Midbrain (tissue), 1 donor: ENCODE measurements at places on chromosomes 4 and X.

- DNase-seq = no peak
These were observed 125.8 kb downstream of the REPS2 start for GRCh38 chrX:17072301-17072700.

GRCh38 chr4:36385951-36386571, 104.6 kb downstream of the DTHD1 start:
- DNase-seq = no peak

- DNase-seq = no peak
These were observed 199.5 kb upstream of the ZCCHC13 start for GRCh38 chrX:74104356-74105015.

DNA sequence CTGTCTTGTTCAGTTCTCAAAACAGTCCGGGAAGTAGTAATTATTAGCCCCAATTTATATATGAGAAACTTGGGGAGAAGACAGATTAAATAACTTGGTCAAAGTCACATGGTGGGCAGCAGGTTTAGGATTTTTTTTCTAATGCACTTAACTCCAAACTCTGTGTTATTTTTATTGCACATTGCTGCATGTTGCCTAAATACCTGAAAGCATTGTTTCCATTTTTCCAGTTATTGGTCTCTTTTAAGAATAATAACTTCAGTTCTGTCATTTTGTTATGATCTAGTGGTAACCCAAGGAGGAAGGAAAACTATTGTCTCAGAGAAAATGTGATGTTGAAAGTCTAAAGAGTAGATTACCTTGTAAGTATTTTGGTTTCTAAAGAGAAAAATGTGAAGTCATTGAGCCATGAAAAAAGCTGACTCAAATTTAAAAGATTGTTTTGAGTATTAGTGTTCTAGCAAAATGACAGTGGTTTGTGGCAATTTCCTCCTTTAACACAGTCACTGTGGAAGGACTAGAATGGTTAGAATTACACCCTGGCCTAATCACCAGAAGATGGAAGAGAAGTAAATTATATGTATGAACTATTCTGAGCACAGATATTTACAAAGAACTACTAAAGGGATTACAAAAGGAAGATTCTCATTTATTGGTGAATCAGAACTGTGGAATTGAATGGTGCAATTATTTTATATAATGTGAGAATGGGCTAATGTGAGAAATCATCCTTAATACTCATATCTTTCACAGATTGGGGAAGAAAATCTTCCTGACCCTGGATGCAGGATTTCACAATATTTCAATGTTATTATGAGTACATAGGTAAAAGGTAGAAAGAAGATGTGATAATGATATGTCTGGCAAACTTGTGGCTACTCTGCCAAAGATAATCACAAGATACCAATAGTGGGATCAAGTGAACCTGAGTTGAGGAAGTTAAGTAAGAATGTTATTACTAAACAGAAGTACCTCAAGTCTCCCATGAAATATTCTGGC, 21.7 kb upstream of the CXCL8 start:
- no peak for DNase-seq

- peak; percentile 77 for DNase-seq
These were observed 147.9 kb downstream of the LRBA start for GRCh38 chr4:150867148-150867547.

DNA sequence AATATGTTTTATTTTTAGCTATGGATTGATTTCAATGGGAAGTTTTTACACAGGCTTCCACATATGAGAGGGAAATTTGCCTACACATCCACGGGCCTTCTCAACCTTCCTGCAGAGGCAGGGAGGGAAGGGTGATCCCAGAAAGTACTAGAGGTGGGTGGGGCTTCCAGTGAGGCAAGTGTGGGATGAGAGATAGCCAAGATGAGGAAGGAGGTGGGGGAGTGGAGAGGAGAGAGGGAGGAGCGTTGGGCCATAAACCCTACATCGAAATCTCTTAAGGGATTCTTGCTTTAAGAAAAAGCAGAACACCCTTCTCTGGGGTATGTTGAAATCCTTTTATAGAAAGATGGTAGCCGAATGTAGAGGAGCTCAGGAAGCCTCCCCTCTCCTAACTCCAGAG, 19.0 kb downstream of the NKX6-1 start:
- DNase-seq = no peak

GRCh38 chr4:142262956-142263355, 583.1 kb downstream of the INPP4B start:
- no peak for DNase-seq

DNA sequence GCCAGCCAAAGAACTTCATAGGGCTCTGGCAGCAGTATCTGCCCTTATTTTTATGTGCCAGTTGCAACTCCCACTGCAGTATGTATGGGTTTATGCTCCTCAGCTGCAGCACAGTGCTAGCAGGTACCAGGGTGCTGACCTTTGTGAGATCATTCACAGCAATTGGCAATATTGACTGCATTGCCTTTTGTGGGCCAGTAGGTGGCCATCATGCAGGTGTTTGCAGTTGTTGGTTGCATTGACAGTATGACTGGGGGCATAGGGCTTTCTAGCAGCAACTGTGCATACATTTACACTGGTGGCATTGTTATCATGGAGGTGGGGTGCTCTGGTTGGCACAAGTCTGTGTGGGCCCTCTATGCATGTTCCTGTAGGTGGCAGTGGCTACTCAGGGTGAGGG, 42.5 kb downstream of the FAAH2 start:
- no peak for DNase-seq

- no peak for DNase-seq
These were observed 568.7 kb downstream of the TRAM1L1 start for GRCh38 chr4:116516711-116517110.

DNA sequence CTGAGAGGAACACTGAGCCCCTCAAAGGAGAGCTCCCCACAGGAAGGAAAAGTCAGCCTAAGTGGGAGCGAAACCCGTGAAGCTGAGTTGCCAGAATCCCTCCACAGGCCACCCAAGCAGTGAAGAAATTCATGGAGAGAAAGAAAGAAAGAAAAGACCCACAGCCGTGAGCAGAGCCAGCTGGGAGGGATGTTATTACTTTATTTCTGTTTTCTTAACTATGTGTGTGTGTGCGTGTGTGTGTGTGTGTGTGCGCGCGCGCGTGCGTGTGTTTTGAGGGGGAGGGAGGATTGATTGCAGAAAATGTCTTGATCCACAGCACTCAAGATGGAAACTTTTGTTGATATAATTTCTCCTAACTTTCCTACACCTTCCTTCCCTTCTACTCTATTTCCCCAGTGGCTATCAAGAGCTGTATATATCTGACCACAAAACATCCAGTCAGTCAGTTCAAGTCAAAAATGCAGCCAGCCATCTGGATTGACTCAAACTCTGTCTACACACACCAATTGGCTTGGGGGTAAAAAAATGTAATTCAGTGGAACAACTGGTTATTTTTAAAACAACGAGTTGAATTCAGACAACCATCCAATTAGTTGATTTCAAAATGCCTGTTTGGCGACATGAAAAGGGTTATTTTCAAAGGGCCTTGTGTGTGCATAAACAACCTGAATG, 13.8 kb upstream of the GPC3 start:
- DNase-seq = no peak
